Stimulated activated CD4-positive, alpha-beta T cell treated with anti-CD3 and anti-CD28 coated beads, Interleukin-15, amount 100 ng/mL, for 1 hour (primary cell): ENCODE measurements at places on chromosomes 6 and 20.

DNA sequence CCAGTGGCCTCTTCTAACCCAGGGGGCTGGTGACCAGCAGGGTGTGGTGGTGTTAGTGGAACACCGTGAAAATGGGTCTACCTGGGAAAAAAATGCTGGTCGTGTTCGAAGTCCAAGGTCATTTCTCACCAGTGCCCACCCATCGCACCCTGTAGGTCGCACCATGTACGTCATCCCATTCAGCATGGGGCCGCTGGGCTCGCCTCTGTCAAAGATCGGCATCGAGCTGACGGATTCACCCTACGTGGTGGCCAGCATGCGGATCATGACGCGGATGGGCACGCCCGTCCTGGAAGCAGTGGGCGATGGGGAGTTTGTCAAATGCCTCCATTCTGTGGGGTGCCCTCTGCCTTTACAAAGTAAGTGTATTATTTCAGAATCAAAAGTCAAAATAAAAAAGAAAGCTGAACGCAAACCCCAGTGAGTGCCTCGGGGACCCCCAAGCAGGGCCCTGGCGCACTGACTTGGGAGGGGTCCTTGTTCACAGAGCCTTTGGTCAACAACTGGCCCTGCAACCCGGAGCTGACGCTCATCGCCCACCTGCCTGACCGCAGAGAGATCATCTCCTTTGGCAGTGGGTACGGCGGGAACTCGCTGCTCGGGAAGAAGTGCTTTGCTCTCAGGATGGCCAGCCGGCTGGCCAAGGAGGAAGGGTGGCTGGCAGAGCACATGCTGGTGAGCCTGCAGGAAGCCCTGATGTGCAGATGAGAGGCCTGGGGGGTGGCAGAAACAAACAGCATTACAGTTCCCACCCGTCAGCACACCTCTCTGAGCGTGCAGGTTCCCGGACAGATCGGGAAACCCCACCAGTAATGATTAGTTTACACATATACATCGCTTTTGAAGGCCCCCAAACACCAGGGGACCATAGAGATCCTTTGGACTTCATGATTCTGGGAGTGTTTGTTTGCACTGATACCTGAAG is 1.9 kb downstream of the PCK1 start:
- no peak for DNase-seq

DNA sequence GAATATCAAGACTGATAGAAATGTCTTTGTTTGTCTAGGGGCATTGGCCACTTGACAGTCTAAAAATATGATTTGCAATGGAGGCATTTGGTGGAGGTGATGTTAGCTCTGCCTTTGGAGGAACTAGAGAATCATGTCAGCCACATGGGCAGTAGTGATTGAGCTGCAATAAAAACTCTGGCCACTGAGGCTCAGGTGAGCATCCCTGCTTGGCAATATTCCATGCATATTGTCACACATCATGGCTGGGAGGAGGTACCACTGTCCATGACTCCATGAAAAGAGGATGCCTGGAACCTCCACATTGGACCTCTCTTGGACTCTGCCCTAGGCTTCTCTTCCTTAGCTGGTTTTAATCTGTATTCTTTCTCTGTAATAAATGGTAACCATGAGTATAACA is 10.6 kb upstream of the CD83 start:
- DNase-seq = no peak

DNA sequence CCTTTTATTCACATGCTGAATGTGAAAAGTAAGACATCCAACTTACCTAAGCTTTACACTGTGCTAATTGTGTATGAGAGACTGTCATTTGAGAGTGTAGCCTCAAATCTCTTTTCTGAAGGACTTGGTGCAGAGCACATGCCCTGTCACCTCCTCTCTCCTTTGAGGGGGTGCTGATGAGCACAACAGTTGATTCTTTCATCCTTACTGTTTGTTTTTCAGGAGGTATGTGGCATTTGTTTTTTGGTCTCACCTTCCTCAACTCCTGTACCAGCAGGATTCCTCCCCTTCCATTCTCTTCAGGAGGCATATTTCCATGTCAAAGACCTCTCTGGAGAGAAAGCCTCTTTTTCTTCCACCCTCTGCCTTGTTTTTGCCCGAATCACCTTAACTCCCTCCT is 252.6 kb upstream of the CITED2 start:
- DNase-seq = no peak

DNA sequence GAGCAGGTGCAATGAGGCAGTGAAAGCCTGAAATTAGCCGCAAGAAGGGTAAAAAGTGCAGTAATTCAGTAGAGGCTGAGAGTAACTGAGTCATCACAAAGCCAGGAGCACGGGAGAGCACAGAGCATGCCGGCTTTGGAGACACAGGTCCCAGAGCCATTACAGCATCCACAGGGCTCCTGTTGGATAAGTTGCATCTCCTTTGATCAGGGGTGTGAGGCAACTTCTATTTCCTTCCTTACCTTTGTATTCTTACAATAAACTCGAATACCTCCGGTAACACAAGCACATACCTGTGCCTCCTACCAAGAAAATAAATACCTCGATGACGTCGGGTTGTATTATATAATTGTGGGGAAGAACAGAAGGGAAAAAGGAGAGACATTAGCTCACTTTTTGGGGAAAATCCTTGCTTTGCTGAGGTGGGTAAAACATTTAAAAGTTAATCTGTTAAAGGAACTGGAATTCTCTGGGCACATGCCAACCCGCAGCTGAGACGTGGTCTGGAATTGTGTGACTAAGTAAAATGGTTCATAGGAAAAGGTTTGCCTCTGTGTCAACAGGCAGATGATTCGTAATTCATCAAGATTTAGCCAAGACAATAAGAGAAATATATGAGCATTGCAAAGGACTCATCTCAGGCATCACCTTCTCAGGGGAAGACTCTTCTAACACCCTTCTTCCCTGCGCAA is 360.7 kb upstream of the ZFP64 start:
- no peak for DNase-seq

GRCh38 chr6:52736145-52736544 is 27.1 kb downstream of the GSTA2 start:
- DNase-seq = no peak

DNA sequence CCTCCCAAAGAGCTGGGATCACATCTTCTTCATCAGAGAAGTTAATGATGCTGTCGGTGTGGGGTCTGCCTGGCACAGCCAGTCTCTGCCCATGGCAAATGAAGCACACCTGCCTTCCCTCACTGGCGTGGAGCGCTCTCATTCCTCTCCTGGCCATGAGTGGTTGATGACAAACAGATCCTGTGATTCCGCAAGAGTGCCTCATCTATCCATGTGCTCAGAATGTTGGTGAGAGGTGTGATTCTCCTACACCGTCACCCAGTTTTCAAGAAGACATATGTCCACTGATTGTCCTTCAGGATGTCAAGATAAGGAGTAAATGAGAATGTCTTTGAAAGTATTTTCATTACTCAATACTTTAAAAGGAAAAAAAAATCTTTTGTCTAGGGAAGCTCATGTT is 97.5 kb upstream of the GGTLC1 start:
- DNase-seq = no peak

DNA sequence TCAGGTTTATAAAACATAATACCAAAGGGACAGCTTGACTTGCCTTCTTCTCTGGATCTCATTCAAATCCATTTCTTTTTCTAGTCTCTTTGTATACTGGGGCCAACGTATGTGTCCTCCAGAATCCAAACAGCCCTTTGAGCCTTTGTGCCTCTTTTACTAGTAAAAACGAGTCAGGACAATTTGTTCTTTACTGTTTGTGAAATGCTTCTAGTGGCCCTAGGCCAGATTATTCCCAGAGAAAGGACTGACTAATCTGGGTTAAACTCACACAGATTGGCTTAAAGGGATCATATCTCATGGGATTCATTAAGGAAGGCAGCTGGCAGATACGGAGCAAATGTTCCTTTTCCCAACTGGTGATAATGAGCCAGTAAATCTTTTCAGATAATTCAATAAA is 32.1 kb upstream of the MANEA start:
- no peak for DNase-seq

DNA sequence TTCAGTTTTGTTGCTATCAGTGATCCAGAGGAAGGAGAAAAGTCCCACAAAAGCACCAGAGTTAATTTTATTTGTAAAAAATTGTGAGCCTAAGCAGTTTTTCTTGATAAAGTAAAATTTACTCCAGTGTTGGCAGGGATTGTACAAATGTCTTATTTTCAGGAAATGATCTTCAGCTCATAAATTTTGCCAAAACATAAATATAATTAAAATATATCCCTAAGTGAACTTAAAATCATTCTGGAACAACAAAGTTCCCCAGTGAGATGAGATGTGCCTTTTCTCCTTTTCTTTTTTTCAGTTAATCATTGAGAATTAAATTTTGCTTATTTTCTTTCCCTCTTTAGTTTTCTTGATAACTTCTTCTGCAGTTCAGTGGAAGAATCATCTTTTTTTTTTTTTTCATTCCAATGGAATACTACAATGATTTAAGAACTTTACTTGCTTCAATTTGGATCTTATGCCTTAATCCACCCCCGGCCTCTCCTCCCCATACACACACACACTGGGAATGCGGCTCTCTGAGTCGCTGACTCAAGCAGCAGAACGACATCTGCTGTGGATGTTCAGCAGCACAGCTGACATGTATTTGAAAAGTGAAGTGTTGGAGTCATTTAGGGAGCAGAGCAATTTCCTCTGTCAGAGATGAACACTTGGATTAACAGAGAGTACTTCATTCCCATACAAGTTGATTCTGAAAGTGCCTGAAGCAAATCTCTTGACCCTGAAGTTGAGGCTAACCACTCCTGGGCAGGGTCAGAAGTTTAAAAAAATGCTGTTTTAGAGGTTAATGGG is 27.7 kb upstream of the LAMA4 start:
- no peak for DNase-seq

GRCh38 chr6:39080246-39080875 is 31.8 kb downstream of the GLP1R start:
- DNase-seq = no peak

DNA sequence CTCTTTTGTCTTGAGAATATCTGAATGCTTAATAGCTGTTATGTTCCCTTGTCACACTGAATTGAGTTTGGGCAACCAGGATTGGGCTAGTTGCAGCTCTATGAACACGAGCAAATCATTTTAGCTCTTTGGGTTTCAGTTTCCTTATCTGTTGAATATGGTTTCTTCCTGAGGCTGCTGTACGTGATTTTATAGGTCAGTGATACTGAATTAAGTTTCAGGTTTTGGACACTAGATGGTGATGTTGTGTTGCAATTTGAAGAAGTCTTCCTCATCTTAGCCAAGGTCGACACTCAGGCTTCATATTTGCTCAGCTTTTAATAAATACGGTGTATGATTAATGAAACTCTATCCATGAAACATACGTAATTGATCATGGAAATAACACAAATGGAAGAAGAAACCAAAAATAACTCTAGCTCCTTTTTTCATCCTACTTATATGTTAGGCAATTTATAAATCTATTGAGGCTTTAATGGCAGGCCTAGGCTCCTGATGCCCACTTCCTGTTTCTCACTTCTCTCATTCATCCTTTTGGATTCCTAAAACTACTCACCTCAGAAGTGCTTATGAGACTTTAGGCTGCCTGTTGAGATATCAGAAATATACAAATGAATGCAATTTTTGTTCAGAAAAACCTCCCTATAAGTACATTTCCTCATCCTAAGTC is 354.1 kb upstream of the MAP3K7 start:
- no peak for DNase-seq

GRCh38 chr20:50762435-50763220 is 31.2 kb downstream of the PARD6B start:
- DNase-seq = no peak

DNA sequence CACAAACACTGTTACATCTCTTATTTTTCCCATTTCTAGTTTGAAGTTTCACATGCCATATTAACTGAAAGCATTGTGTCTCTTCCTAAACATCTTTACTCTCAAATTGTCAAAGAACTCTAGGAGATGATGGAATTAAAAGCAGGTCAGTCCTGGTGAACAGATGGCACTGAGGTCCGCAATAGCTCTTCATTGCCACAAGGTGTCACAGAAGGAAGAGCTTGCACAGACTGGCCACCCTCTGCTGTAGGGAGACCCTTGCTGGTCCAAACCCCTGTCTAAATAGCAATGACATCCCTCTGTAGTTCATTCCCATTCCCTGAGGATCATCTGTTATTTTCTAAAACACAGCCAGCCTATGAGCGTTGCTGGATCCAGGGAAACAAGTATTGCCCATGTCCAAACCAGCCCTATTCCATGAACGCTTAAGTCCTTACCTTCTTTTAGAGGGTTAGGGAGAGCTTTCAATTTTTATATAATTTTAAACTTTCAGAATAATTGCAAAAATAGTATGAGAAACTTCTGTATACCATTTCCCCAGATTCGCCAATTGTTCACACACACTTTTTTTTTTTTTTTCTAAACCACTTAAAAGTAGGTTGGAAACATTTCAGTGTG is 10.1 kb upstream of the HDAC2 start:
- DNase-seq = no peak

DNA sequence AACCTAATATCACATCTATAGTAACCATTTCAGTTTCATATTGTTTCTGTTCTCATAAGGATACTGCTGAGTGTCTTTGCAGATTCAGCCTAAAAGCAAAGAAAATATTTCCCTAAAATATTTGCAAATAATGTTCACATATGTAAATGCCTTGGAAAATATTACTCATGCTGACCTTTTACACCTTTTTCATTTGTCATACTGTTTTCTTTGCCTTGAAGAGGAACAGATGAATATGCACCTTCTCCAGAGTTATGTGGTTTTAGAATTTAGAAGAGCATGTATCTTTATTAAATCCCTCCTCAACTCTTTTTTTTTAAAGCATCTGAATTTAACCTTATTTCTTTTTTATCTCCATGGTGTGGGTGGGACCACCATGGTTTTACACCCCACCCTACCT is 32.5 kb downstream of the NDUFAF5 start:
- DNase-seq = no peak

DNA sequence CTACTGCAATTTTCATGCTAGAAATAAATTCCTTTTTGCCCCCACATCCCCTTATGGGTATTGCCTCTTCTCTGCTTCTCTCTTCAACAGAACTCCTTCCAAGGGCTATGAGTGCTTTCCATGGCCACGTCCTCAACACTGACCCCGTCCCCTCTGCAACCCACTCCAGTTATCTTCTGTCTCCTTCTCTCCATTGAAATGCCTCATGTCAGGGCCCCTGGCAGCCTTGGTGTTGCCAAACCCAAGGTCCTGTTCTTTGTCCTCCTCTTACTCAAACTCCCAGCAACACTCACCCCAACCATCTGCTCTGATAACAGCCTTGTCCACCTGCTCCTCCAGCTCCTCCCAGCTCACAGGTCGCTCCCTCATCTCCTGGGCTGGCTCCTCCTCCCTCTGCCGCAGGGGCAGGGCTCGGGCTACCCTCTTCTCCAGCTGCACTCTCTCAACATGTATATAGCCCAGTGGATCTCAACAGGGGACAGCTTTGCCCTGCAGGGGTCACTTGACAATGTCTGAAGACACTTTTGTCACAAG is 196.1 kb upstream of the QKI start:
- DNase-seq = no peak

GRCh38 chr6:44117397-44118128 is 9.7 kb downstream of the MRPL14 start:
- no peak for DNase-seq

GRCh38 chr6:105997482-105997881 is 88.7 kb upstream of the PRDM1 start:
- no peak for DNase-seq

- DNase-seq = no peak
Measured at GRCh38 chr20:58461899-58462298, 53.3 kb downstream of the APCDD1L start.

- no peak for DNase-seq
Measured at GRCh38 chr6:126631363-126631762, 291.4 kb downstream of the CENPW start.

- DNase-seq = no peak
Measured at GRCh38 chr6:15386110-15386755, 140.4 kb downstream of the JARID2 start.
